ENCODE measurements at places on chromosomes 4 and X. TPM values are rescaled to one million over a fixed set of nuclear protein-coding genes. Genes with fewer than 3 reads are reported as not detected.

Gene CFAP47
- not detected for total RNA-seq

Gene SLITRK2
- not detected for total RNA-seq

Gene PCDH19
- total RNA-seq, result 0.56 TPM

Gene GC
- total RNA-seq, result not detected

Gene KLB
- total RNA-seq, result 0.38 TPM
